ENCODE measurements at places on chromosomes 1 and 21.

DNA sequence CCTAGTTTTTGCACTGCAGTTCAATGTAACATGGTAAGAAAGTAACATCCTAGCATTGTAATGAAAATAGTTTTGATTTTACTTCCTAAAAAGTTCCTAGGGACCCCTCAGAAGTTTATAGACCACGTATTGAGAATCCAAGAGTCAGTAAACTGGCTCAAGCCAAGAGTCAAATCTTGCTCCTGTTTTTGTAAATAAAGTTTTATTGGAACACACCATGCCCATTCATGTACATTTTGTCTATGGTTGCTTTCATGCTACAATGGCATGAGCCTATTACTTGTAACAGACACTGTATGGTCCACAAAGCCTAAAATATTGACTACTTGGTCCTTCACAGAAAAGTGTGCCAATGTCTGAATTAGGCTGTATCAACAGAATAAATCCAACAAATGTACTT lies 301.0 kb downstream of the LMO4 start:
- no peak for DNase-seq

DNA sequence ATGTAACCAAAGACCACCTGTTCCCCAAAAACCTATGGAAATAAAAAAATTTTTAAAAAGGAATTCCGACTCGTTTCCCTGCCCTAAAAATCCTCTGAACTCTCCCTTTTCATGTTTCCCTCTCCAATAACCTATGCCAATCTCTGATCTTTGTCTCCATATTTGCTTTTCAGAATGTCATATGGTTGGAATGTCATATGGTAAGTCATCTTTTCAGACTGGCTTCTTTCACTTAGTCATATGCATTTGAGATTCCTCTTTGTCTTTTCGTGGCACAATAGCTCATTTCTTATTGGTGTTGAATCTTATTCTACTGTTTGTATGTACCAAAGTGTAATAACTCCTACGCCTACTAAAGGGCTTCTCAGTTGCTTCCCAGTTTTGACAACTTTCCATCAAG lies 117.5 kb downstream of the BACH1 start:
- DNase-seq = no peak

DNA sequence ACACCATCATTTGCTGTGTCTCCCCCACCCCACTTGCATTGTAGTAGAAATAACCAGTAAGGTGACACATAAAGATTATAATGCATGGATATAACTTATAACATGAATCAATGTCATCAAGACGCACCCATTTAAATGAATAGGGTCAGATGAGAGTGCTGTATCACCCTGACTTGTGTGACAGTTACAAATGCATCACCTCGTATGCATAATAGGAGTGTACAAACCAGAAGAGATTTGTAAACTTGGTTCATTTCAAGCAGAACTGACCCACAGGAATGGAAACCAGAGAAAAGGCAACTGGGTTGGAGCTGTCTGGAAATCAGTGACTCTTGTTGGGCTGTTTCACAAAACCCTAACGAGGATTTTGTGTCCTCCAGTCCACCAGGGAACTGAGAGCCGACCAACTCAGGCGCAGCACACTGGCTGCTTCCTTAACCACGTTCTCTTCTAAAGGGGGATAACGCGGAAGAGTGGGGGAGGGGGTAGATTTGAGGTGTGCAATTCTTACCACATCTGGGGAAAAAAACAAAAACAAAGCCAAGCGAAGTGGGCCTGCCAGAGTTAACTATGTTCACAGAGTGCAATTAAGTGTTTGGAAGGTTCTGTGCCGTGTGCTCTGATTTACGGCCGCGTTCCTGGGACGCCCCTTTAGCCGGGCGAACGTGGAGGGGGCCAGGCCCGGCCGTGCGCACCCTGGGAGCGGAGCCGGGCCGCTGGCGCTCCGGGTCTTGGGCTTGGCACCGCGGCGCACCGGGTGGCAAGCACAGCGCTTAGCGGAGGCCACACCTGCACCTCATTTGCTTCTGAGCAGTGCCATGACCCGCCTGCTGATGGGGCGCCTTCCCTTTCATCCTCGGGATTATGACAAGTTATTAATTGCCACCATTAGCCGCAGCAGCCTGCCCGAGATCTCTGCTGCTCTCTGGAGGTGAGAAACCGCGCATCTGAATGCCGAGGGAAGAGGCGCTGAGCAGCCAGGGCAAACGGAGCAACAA lies 248.8 kb upstream of the FOXD3 start:
- DNase-seq = no peak

- DNase-seq = no peak
Observed at GRCh38 chr1:6832531-6833188, 47.4 kb downstream of the CAMTA1 start.

DNA sequence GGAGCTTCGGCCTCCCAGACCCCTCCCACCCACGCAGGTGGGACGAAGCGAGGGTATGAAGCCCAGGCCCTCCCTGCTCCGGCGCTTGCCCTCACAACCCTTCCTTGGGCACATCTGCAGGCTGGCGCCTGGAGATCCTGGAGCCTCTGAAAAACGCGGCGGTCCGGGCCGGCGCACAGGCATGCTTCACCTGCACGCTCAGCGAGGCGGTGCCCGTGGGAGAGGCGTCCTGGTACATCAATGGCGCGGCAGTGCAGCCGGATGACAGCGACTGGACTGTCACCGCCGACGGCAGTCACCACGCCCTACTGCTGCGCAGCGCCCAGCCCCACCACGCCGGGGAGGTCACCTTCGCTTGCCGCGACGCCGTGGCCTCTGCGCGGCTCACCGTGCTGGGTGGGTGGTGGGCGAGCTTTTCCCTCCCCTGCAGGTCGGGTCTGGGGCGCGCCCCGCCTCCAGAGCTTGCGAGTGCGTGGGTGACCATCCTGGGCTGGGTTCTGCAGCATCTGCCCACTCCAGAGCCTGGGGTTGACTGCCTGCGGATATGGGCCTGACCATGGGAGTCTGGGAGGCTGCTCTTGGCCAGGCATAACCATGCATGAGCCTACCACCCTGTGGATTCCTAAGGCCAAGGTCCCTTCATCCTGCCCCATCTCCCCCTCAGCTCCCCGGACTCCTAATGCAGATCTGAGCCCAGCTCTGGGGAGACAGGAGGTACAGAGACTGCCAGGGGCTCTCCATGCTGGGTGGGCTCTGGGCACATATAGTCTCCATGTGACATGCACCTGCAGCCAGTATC lies 89.8 kb downstream of the TRIM11 start:
- DNase-seq = no peak

DNA sequence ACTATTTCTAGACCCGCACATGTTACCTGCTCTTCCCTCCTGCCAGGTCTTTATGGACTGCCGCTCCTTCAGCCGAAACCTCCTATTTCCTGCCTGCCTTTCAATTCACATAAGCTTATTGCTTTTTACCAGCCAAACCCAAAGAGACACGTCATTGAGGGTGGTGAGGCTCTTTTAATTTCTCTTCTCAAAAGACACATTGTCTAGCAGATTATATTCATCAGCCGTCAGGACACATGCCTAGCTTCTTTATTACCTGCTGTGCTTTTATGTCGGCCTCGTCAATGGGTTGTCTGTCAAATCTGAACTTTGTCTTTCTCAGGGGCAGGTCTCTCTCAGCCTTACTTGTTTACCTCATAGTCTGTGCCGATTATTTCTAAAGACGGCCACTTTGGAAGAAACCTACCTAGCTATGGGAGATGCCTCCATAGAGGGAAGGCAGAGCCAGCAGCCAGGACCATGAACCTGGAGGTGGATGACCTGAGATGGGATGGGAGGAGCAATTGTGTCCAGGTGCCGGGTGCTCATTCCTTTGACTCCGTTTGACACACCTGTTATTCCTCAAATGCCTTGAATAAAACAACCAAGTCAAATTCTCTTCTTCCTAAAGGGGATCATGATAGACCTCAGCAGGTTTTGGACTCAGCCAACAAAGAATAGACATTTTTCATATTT lies 42.0 kb downstream of the ZBTB18 start:
- DNase-seq = no peak

DNA sequence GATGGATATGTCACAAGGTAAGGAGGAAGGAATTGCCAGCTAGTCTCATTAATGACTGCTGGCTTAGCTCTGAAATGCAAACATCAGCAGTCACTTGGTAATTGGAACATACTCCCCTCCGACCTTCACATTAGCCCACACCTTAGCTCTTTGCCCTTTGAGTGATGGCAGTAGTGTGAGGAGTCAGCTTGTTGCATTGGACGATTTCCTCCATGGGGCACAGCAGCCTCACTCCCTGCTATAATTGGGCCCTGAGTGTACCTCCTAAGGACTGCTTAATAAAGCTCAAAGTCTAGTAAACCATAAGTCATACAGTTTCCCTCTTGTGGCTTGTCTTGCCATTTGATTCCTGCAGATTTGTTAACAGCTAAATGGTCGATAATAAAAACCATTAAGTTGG lies 19.4 kb downstream of the METTL13 start:
- DNase-seq = no peak

GRCh38 chr1:228830954-228831481 lies 95.7 kb downstream of the RHOU start:
- DNase-seq = no peak

DNA sequence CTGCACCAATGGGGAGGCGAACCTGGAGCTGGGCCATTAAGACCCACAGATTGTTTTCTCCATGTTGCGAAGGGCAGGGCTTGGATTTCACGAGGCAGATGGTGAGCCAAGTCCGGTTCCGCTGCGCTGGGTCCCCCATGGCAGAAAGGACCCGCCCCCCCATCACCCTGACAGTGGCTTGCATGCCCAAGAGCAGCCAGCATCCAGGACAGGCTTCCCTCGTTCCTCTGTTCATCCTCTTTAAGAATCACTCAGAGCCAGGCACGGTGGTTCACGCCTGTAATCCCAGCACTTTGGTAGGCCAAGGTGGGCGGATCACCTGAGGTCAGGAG lies 15.8 kb upstream of the NPHP4 start:
- no peak for DNase-seq

GRCh38 chr1:219271818-219272535 lies 98.3 kb downstream of the LYPLAL1 start:
- no peak for DNase-seq

- no peak for DNase-seq
Observed at GRCh38 chr1:31790641-31791091, 25.2 kb downstream of the SPOCD1 start.

GRCh38 chr1:51926171-51926812 lies 47.8 kb upstream of the NRDC start:
- no peak for DNase-seq

DNA sequence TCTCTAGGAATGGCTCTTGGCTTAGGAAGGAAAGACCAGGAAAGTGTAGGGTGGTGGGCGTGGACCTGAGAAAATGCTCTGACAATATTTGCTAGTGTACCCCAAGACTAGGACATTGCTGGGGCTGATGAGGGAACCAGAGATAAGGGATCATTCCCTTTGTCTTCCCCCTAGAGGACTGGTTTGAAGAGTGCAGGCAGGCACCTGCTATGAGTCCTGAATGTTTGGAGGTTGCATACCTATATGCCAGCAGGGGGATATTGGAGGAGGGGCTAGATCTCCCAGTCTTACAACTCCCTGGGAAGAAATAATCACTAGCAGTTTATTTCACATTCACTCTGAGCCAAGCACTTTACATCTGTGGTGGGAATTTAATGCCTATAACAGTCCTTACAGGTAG lies 6.0 kb upstream of the BCL10 start:
- DNase-seq = no peak

- no peak for DNase-seq
Observed at GRCh38 chr1:207336559-207337467, 15.3 kb downstream of the CD55 start.

DNA sequence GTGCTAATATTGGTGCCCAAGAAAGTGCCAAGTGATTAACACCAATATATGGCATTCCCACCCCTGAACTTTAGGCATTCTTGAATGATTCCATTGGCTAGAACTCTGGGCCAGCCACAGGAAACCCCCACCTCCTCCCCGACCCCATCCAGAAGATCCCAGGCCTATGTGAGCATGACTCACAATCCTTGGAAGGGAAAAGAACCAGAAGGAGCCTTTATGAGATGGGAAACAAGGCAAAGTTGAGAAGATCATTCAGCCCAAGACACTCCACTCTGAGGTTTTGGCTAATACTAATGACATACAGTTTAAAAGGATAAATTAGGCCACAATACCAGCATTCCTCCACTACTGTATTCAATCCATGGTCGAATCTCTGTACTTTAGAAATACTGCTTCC lies 21.8 kb downstream of the ELK4 start:
- DNase-seq = no peak

DNA sequence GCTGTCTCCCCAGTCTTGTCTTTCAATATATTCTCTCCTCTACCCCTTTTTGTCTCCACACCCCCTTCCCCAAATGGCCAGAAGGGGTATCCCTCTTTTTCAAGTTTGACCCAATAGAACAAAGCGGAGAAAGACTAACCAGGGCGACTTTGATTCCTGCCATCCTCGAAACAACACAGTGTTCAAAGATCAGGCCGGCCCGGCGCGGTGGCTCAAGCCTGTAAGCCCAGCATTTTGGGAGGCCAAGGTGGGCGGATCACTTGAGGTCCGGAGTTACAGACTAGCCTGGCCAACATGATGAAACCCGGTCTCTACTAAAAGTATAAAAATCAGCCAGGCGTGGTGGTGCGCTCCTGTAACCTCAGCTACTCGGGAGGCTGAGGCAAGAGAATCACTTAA lies 77.0 kb upstream of the IFNAR2 start:
- DNase-seq = no peak

Measured in stimulated activated CD8-positive, alpha-beta memory T cell treated with anti-CD3 and anti-CD28 coated beads, Interleukin-2, amount 100 ng/mL, for 1 hour (primary cell).